AG09309 (cell line): ENCODE measurements at places on chromosomes 1 and 21.

- no peak for DNase-seq
Observed at GRCh38 chr1:10787286-10787685, 9.2 kb downstream of the CASZ1 start.

- no peak for DNase-seq
Observed at GRCh38 chr1:58454385-58454784, 92.1 kb downstream of the OMA1 start.

DNA sequence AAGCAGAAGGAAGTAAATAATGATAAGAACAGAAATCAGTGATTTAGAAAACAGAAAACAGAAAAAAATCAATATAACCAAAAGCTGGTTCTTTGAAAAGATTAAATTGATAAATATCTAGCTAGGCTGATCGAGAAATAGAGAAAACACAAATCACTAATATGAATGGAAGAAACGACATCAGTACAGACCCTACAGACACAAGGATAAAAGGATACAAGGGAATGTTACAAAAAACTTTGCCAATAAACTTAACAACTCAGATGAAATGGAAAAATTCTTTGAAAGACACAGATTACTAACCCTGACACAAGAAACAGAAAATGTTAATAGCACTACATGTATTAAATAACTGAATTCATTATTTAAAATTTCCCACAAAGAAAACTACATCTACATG lies 6.3 kb upstream of the ARHGAP29 start:
- DNase-seq, result no peak

GRCh38 chr1:246907472-246907871 lies 24.3 kb downstream of the AHCTF1 start:
- DNase-seq, result peak; percentile 45

DNA sequence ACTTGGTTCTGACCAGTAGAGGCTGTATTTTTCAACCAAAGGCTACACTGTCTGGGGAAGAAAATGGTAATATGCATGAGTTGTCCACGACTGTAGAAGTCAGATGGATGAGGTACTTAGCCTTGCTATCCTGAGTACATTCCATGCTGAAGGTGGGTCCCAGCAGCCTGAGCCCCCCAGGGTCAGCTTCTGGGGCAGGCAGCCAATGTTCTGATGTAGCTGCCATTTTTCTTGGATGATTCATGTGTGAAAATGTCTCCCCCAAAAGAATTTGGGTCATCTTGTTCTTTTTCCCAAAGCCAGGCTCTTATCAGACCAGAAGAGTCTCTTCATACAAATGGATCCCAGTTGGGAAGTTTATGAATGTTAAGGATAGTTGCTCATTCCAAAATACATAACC lies 172.2 kb upstream of the UBE2U start:
- no peak for DNase-seq

GRCh38 chr1:169316556-169316955 lies 51.0 kb downstream of the NME7 start:
- no peak for DNase-seq

- no peak for DNase-seq
Observed at GRCh38 chr1:87478231-87478630, 149.6 kb downstream of the LMO4 start.

DNA sequence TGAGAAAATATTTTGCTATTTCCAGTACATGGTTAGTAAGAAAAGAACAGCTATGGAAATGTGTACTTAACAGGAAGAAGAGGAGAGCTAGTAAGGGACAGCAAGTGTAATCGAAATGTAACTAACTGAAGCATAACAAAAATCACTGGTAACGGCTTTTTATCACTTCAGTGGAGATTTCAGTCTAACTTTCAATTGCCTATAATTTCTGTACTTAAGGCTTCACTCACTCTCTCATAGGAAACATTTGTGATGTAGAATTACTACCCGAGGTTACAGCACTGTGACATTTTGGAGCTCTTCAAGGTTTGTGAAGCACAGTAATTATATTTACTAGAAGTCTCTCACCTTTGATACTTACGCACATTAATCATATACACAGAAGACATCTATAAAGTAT lies 1119.1 kb downstream of the AMY1C start:
- no peak for DNase-seq

- no peak for DNase-seq
Observed at GRCh38 chr1:170133766-170134495, 11.8 kb upstream of the NTMT2 start.

DNA sequence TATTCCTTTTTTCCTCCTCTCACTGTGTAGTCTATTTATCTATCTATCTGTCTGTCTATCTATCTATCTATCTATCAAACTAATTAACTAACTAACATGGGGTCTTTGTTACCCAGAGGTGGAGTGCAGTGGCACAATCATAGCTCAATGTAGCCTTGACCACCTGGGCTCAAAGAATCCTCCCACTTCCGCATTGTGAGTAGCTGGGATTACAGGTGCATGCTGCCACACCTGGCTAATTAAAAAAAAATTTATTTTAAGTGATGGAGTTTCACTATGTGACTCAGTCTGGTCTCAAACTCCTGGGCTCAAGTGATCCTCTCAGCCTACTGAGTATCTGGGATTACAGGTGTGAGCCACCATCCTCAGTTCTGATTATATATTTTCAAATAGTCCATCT lies 71.4 kb downstream of the CCDC18 start:
- DNase-seq, result no peak

DNA sequence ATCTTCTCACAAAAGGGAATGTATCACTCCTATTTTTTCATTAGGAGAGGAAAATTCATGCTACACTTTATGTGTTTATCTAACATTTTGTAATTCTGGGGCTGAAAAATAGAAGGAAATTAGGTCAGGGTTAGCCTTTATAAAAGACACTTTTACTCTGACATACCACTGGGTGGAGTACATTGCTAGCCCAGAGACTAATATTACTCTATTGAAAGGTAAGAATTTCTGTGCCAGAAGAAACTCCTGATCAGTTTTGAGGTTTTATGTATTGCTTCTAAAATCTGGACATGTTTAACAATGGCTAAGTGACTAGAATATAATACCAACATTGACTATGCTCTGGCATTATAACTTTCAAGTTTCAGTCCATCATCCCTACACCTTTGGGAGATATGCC lies 724.6 kb downstream of the USP25 start:
- no peak for DNase-seq

DNA sequence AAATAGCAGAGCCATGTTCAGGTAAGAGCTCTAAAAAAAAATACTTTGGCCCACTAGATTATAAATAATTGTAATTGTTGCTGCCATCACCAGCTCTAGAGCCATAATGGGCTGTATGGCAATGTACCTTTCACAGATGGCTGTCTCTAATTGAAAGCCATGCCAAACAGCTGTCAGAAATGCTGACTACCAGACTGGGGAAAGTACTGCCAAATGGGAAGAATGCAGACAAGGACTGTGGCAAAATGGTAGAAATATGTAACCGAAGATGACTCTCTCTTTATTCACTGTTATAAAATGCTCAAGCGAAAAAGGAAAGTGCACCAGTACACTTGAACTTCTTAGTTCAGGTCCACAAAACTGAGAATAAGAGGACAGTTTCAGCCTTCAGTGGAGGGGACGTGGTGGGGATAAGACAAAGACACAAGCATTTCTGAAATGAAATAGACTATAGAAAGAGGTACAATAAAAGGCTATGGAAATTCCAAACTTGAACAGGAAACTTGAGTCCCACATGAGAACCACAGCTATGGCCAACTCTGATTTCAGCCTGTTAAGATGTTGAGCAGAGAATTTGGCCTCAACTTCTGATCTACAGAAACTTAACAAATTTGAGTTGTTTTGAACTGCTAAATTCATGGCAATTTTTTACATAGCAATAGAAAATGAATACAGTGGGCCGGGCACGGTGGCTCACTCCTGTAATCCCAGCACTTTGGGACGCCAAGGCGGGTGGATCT lies 46.5 kb upstream of the LPGAT1 start:
- no peak for DNase-seq

GRCh38 chr1:83102630-83103071 lies 896.3 kb downstream of the TTLL7 start:
- DNase-seq, result no peak

GRCh38 chr1:44682883-44683265 lies 8.4 kb downstream of the ARMH1 start:
- no peak for DNase-seq
